ENCODE measurements at places on chromosomes 7 and 10. TPM values are rescaled to one million over a fixed set of nuclear protein-coding genes. Genes with fewer than 3 reads are reported as not detected.
A peak's percentile ranks its signal among the peaks of the same experiment; 100 is the strongest.

CHST3 gene
- total RNA-seq = 4.1 TPM

CYREN gene
- 36.2 TPM for total RNA-seq

AKR1C8 gene
- total RNA-seq = not detected

DUS4L gene
- total RNA-seq = 28.6 TPM

MSS51 gene
- total RNA-seq = 2.2 TPM

TMEM139 gene
- total RNA-seq = 2.5 TPM

OR2A5 gene
- total RNA-seq = not detected

DNAJC12 gene
- 1.00 TPM for total RNA-seq

ABCC2 gene
- 0.44 TPM for total RNA-seq

- DNase-seq = no peak
Measured at GRCh38 chr7:108723381-108723814, 153.7 kb downstream of the DNAJB9 start.

DNA sequence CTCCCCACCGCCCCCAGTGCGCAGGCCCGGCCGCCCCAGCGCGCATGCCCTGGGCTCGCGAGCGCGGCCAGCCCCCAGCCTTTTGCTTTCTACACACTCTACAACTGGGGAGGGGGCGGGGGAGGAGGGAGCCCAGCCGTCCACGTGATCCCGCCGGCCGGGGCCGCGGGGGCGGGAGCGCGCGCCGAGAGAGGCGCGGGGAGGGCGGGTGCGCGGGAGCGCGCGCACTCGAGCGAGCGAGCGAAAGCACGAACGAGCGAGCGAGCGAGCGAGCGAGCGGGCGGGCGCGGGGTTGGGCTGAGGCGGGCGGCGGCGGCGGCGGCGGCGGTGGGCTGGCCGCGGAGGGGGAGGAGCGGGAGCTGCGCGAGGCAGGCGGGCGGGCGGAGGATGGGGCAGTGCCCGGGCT is at the start of gene AUTS2:
TSS of gene AUTS2 (plus strand) at position 395 of the 406 bp plus-strand sequence. CDS start 1,179 bp downstream, outside the sequence.
- DNase-seq = peak; percentile 99

- DNase-seq = no peak
Measured at GRCh38 chr10:59706851-59707797, 2.5 kb downstream of the SLC16A9 start.

DNA sequence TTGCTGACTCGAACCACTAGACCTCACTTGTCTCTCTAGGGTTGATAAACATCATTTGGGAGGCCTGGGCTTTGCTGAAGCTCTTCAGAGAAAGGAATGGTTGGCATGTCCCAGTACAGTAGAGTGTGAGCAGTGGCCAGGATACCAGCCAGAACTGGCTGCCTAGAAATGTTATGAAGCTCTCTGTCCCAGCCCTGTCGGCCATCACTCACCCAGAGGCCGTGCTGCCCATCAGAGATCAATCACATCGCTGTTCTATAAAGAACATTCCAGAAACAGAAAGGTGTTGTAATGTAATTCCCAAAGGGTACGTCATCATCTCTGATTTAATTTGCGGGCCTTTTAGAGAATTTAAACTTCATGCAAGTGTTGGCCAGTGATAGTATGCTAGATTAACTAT is 111.5 kb downstream of the PRPF18 start:
- no peak for DNase-seq

- DNase-seq = no peak
Measured at GRCh38 chr10:118505363-118505762, 90.1 kb downstream of the PRLHR start.

GRCh38 chr7:153087498-153087897 is 327.9 kb downstream of the ACTR3B start:
- DNase-seq = no peak

GRCh38 chr7:47787249-47788069 is 160.8 kb downstream of the PKD1L1 start:
- DNase-seq = no peak

DNA sequence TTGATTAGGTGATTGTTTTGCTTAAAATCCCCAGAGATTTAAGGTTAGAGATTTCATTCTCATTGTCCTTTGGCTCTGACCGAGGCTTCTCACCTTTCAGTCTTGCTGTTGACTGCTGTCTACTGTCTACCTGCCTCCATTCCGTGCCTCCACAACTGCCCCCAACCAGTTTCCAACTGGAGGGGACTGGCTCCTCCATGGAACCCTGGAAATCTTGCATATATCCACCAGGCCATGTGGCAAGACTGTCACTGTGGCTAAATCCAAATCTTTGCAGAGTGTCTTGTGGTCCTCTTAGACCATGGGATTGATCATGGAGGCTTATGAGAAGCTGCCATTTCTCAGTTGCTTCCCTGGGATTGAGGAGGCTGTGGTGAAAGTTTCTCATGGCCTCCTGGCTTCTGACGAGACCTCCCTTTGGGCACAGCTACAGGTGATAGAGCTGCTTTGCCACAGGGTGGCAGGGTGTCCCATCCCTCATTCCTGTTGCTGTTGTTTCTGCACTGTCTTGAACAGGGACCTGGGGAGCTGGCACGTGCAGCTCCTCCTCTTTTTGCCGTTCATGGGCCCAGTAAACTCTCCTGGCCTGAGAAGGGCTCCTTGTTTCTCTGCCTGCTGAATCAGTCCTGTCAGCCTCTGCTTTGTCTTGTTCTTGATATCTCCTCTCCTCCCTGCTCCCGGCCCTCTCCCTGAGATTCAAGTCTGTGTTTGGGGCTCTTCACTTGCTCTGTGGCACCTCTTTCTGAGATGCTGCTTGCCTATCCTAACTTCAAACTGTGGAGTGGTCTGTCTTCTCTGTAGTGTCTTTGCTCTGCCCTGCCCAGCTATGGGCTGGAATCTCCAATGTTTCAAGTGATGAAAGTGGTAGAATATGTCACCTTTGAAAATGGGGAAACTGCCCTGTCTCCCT is 63.6 kb upstream of the IGFBP3 start:
- peak; percentile 29 for DNase-seq

GRCh38 chr10:70379581-70380176 is 2.7 kb downstream of the LRRC20 start:
- peak; percentile 92 for DNase-seq

- no peak for DNase-seq
Measured at GRCh38 chr7:118312051-118312450, 87.5 kb downstream of the ANKRD7 start.

DNA sequence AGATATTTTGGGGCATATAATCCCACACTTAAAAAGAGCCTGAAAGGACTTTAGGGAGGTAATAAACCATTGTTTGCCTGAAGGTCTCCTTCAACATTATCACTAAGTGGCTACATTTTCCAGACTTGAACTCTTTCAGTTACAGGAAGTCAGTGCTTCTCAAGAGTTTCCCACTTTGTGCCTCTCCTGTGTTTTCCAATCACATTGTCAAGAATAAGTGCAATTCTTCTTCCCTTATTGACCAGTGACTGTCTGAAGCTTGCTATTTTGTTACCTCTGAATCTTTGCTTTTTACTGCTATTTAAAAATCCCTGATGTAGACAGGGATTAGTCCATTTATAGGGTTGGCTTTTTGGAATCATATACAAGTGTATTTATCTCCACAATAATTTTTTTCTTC is 346.7 kb upstream of the ANKRD30A start:
- DNase-seq = no peak

DNA sequence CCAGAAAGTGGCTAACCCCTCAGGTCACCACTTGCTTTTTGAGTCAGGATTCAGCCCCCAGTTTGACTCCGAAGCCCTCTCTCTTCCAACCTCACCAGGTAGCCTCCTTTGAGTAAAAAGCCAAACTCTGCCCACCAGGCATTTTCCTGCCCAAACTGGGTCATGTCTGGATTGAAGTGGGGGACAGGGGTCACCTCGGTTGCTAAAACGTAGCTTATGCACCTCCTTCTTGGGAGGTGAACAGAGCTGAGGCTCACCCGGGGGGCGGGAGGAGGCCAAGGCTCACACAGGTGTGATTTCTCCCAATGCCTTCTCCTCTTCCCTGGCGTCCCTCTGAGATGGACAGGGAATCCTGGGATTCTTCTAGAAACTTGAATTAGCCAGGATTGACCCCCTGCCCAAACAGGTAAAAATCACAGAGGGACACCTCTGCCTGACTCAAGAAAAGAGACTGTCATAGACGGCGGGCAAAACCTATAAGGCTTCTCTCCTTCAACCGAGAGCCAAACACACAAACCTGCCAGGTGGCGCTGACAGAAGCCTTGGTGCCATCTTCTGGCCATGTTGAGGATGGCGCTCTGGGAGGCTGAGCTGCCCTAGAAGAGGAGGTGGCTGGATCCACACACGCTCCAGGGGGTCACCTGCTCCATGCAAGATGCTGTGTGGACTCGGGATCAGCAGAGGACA is 51.6 kb downstream of the PRLHR start:
- DNase-seq = peak; percentile 67

DNA sequence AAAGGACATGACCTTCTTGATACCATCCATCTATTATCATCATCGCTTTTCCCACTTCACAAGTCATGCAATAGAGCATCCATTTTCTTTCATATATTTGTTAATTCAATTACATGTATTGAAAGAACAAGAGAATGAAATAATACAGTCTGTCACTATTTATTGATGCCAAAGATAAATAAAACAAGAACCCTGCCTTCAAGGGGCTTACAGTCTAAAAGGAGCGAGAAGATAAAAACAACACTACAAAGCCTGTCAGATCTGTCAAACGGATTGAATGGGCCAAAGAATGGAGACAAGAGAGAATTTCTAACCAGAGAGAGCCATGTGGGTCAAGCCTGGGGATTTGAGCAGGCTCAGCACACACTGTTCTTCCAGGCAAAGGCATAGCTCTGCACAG is 15.9 kb downstream of the CPA5 start:
- no peak for DNase-seq

DNA sequence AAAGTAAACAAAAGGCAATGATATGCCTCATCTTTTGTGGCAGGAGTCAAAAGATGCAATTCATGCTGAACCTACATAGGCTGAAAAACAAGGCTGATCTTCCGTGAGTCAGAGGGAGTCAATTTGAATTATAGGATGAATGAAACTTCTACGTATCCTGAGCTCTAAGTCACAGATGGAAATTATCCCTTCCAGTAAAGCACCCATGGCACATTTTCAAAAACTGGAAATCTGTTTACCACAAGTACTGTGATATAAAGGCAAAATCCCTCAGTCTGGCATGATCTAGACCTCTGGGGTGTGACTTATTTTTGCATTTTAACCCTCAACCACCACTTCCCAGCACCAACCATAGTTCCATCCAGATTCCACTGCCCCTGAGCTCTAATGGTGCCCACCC is 69.6 kb downstream of the NRG3 start:
- DNase-seq = no peak

- DNase-seq = no peak
Measured at GRCh38 chr10:119415536-119416503, 126.7 kb downstream of the RGS10 start.

DNA sequence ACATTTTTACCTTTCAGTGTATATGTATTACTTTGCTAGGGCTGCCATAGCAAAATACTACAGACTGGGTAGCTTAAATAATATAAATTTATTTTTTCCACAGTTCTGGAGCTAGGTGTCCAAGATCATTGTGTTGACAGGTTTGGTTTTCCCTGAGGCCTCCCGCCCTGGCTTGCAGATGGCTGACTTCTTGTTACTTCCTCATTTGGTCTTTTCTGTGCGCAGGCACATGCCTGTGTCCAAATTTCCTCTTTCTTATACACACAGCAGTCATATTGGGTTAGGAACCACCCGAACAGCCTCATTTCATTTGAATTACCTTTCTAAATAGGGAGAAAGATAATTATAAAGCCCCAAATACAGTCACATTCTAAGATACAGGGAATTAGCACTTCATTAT is 521.6 kb upstream of the SORCS1 start:
- no peak for DNase-seq

GRCh38 chr7:139109983-139110411 is 477 bp upstream of the ZC3HAV1 start:
- DNase-seq = no peak

DNA sequence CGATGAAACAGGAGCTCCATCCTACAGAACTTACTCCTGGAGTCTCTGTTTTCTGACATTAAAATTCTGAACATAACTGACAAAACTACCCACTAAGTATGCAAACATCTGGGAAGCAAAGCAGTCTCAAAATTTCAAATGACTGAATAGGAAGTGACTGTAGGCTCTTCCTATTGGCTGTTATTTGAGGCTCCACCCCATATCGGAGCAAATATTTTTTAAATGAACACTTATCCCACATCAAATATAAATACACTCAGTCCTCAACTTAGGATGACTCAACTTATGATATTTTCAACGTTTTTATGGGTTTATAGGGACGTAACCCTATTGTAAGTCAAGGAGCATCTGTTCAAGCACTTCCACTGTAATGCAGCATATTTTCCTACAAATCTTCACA is 8.8 kb downstream of the HSPA12A start:
- DNase-seq = no peak

- no peak for DNase-seq
Measured at GRCh38 chr10:130531312-130531711, 395.1 kb downstream of the GLRX3 start.

DNA sequence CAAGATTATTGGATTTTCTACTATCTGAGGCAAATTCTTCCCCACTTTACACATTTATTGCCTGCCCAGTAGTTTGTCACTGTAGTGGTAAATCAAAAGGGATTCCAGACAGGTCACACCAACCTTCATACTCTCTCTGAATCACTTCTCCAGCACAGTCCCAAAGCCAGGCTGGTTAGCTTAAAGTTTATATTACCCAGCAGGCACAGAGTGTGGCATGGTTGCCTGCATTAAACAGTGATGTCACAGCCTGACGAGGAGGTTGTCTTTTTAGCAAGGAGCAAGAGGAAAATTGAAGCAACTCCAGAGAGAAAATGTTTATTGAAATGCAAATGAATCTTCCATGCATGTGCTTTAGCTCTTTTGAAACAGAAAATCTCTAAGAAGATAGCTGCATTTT is 375.5 kb upstream of the CELF2 start:
- no peak for DNase-seq

DNA sequence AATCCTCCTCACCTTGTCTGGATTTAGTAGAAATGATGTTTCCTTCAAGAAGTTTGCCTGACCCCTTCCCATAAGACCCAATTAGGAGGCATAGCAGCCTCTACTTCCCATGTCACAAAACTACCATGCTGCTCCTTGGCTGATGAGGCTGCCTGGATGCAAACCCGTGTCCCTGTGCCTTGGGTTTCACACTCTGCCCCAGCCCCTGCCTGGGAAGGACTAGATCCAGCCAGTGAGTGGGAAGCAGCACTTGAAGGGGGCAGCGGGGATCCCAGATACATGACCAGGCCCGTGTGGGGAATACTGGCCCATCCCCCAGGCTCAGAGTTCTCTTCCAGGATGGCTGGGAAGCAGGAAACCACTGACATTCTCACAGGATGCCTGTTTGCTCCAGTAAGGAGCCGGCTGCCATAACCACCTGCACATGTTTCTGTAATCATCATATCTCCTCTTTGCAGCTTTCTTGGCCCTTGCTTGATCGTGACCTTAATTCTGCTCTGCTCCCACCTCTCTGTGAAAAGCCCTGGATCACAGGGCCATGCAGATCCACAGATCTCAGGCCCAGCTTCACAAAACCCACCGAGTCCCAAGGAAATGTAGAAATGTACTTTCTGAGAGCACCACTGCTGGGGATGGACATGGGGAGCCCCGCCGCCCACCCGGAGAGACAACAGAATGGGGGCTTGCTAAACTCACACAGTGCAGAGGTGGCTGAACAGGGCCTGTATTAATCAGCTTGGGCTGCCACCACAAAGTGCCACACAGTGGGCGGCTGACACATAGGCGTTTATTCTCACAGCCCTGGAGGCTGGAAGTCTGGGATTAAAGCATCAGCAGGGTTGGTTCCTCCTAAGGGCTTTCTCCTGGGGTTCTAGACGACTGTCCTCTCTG is 287.8 kb upstream of the IGFBP3 start:
- no peak for DNase-seq

All from H7 (cell line).